ENCODE measurements at places on chromosomes 1 and 21.

GRCh38 chr1:59355361-59355760, 58.5 kb downstream of the FGGY start:
- DNase-seq: no peak

DNA sequence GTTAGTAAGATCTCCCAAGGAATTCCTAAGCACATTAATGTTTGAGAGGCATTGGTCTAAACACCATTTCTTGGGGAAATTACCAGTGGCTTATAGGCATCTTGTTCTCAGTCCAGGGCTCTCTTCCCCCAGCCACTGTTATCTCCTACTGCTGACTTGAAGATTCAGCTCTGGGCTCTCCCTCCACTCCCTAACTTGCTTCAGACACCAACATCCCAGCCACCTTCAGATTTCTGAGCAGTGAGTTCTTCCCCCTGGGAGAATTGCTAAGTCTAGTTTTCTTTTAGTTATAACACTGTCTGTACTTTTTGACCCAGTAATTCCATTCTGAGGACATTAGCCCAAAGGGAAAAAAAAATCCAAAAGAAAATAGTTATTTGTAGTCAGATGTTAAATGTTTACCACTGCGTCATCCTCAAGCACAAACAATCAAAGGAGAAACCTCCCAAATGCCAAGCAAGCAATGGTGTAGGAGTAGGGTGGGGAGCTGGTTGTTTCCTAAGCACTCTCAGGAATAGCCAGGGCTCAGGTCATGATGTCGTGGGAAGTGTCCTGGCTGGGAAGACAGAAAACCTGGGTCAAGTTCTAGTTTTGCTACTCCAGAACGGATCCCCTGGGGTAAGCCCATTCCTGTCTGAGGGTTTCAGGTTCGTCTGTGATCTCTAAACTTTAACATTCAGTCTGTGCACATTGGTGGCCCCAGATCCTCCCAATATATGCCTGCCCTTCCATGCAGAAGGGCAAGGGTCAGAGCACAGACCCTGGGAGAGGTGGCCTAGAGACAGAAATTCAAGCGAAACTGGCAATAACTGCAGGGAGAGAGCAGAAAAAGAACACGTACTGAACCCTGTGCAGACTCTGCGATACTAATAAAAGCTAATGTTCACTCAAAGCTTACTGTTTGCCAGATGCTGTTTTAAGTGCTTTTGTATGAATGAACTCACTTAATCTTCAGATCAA, 191.1 kb upstream of the FGGY start:
- no peak for DNase-seq

- no peak for DNase-seq
Measured at GRCh38 chr1:202439308-202439707, 90.8 kb downstream of the PPP1R12B start.

- no peak for DNase-seq
Measured at GRCh38 chr1:209651138-209651587, 1.1 kb downstream of the LAMB3 start.

GRCh38 chr1:108695535-108695934, 3.4 kb downstream of the PRPF38B start:
- DNase-seq: no peak

- DNase-seq: no peak
Measured at GRCh38 chr1:113438505-113439276, 48.4 kb downstream of the MAGI3 start.

- no peak for DNase-seq
Measured at GRCh38 chr1:41724248-41724647, 194.5 kb downstream of the HIVEP3 start.

- DNase-seq: no peak
Measured at GRCh38 chr1:221164951-221165838, 286.0 kb downstream of the HLX start.

DNA sequence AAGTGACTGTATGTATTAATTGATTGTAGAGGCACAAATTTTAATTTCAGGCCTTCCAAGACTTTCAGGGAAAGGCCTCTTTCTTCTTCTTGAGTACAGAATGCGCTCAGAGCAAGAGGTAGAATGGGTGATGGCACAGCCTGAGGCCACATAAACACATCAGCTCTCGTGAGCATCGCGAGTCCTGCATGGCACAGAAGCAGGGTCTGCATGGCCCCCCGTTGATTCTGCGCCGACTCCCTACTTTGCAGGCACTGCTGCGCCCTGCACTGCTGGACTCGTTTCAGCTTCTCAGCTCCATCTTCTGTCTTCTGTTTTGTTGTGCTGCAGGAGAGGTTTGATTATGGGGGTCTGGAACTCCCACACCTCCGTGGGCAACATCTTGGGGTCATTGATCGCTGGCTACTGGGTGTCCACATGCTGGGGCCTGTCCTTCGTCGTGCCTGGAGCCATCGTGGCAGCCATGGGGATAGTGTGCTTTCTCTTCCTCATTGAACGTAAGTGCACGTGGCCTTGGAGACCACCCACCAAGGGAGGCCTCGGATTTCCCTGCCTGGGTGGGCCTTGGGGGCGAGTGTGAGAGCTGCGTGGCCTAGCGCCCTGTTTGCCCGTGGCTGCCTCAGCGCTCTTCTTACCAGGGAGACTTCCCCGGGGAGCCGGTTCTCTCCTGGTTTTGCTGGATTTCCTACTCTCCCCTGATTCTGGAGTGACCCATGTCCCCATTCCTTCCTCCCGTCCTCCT, 29.6 kb downstream of the SLC37A1 start:
- no peak for DNase-seq

DNA sequence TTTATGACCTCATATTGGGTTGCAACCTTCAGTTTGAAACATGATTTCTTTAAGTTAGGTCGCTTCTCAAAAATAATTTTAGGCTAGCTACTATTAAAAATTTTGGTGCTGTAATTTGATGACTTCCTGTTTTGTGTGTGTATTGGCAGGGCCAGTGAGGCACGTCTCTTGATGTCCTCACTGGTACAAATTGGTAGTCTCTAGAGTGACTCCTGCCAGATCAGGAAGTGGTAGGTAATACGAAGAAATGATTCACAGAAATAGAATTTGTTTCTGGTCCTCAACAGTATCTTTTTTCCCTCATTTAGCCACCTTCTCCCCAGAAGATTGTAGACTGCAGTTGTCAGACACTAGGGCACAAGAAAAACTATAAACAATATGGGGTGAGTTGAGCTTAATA, 120.9 kb upstream of the KIAA1614 start:
- DNase-seq: no peak

DNA sequence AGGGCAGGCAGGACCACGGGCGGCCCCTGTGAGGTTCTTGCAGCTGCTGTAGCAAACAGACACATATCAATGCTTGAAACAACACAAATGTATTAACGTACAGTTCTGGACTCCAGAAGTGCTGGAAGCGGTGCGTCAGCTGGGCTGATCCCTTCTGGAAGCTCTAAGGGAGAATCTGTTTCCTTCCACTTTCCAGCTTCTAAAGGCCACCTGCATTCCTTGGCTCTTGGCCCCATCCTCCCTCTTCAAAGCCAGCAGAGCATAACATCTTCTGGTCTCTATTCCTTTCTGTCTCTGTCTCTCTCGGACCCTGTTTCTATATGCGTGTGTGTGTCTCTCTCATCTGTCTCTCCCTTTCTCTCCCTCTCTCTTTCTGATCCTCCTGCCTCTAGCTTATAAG, 102.3 kb downstream of the SPSB1 start:
- no peak for DNase-seq

DNA sequence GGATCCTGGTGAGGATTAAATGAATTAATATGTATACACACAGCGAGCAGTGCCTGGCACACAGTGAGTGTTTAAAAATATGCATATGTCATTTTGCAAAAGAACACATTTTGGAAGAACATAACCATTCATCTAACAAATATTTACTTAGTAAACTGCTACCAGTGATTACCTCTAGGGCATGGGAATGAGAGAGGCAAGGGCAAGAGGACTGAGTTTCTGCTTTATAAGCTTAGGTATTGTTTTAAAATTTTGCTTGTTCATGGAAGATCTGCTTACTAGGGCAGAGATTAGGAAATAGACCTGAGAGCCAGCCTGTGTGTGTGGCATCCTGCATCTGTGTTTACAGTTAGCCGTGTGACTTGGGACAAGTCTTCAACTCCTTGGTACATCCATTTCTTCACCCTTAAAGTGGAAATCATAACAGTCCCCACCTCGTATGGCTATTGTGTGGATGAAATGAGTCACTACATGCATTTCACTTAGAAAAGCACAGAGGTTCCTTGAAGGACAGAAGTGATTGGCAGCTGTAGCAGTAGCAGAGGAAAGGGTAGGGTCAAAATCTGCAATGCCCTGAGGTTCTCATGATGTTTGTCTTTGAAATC, 198.5 kb upstream of the FMN2 start:
- no peak for DNase-seq

- no peak for DNase-seq
Measured at GRCh38 chr1:100366209-100366525, 13.9 kb downstream of the CDC14A start.

DNA sequence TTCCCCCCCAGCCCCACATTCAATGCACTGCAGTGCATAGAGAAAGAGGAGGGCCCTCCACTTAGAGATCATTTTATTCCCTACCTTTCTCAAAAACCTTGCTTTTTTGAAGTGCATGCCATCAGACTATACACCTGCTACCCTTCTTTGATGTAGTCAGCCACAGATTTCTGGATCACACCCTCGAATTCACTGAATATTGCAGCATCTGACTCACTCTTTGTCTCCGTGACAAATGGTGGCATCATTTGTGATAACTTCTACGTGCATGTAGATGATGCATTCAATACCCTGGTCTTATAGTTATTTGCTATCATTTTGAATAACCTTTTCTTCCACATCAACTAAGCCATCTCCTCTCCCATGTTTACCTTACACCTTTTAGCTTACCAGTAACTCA, 310.3 kb upstream of the SGIP1 start:
- no peak for DNase-seq

DNA sequence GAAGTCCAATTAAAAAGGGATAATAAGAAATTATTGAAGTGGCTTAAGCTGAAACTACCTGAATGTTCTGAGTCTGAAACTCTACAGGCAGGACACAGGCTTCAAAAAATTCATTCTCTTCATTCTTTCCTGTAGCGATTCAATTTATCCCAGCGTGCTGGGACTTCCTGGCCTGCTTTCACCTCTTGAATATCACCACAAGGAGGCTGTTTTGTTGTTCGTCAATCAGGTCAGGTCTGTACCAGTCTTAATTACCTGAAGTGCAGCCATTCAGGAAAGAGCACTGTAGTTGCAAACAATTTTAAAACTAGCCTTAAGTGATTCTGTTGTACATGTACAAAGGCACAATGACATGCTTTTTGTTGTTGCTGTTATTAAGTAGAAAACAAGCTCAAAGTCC, 38.4 kb downstream of the FYB2 start:
- DNase-seq: no peak

- DNase-seq: no peak
Measured at GRCh38 chr1:1361233-1361981, 3.1 kb upstream of the MXRA8 start.

DNA sequence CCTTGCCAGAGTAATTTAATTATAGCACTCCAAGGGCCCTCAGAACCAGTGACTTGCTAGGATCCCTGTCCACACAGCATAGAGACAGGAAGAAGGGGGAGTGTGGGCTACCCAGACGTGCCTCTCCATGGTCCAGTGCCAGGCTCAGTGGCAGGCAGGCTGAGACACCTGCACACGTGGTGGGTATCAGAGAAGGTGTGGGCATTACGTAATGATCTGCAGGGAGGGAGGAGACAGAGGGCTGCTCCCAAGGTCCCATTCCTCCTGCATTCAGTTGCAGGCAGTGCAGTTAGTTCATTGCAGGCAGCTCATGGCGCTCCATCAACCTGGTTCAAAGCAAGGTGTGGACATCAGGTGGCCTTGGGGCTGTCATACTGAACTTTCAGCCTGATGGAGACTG, 49.9 kb downstream of the C8B start:
- DNase-seq: no peak

DNA sequence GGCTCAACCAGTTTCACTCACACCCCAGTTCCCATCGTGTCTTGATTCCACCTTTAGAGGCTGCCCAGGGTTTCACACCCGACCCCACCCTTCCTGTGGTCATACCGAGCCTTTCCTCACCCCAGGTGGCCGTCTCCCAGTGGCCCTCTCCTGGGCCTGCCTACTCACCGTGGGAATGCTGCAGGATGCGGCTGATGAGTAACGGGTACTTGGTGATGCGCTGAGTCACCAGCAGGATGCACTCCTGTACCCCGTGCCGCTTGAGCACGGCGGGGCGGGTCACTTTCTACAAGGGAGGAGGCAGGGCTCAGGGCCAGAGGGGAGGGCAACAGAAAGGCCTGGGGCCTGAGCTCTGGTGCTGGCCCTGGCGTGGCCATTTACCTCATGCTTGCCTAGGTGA, 16.4 kb downstream of the ARHGEF2 start:
- no peak for DNase-seq

DNA sequence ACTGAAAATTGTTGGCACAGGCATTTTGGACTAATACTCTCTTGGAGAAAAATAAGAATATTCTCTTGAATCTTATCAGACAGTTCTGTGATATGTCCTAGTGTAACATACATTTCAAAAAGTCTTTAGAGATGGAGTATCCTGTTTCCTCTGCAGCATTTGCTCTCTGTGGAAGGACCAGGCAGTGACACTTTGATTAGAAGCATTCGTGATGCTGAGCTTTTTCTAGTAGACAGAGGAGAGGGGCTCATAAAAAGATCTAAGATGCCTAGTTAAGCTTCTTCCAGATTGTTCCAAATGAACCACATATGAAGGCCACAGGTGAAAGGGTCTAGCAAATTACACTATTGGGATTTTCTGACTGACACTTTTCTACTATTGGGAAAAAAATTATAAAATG, 120.3 kb downstream of the C1orf21 start:
- DNase-seq: no peak

DNA sequence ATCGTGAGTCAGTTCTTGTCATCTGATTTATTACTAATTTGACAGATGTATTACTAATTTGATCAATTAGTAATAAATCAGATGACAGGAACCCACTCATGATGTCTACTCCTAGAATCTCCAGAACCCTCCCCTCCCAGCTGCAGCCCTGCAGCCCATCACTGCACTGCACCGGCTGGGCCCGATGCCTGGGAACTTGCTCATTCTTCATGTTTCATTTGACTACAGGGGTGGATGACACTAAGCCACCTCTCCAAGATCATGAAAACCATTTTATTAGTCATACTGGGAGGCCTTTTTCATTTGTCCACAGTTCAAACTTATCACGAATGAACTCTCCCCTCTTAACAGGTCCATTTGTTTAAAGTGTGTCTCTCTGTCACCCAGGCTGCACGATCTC, 41.0 kb downstream of the KCNH1 start:
- DNase-seq: no peak

DNA sequence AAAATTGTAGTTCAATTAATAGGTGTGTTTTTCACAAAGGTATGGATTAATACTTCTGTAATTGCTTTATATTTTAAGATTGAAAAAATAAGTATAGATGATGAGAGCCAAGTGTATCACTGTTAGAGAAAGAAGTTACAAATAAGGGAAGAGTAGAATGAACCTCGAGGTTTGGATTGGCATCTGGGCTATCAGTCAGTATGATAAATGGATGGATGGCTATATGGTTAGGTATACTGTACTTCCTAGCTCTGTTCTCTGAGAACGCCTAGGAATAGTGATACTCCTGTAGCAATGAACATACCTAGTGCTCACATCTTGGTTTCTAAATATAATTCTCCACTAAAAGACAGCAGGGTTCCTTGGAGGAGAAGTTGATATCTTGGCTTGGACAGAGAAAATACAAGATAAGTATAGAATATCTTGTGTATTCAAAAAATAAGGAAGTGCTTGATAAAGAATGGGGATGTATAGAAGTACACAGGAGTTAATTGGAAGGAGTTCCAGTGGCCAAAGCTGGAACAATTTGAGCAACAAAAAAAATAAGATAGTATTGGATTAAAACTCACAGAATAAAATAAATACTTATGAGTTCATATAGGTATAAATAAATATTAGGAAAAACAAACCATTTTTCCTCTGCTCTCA, 12.4 kb downstream of the IPO9 start:
- DNase-seq: no peak

GRCh38 chr1:24973315-24973714, 43.2 kb upstream of the RUNX3 start:
- no peak for DNase-seq

Data from COR-L47 (cell line).